ENCODE measurements at places on chromosomes 3 and 15.

- no peak for DNase-seq
Measured at GRCh38 chr3:79154865-79155264, 612.9 kb downstream of the ROBO1 start.

DNA sequence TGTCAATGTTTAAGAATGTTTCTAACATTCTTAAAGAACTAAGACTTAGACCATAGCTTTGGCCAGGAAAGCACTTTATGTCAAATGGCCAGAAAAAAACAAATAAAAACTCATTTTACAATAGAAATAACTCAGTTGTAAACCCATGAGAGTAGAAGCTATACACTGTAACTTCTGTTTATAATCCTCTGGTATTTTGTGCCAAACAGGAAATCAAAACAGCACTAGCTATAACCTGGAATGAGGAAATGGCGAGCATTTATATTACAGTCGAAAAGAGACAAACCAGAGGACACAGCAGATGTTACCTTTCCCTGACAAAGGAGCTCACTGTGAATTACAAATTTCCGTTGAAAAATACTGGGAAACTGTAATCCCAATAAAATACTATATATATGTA, 10.3 kb downstream of the GK5 start:
- no peak for DNase-seq

- DNase-seq, result no peak
Measured at GRCh38 chr3:51977446-51978142, 2.7 kb downstream of the ABHD14A start.

DNA sequence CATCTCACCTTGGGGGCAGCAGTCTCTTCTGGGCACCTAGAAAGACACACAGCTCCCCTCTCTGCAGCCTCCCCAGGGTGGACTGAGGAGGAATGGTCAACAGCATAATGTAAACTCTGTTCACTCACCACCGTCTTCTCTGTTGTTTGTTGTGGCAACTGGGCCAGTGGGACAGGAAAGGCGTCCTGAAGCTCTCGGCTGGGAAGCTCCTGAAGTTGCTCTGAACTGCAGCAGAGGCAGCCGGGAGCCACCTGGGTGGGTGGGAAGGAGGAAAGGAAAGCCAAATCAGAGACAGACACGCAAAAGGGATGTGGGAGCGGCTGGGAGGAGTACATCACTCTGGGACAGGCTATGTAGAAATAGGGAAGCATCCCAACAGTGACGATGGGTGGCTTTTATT, 52.7 kb downstream of the MYLK start:
- DNase-seq, result no peak

GRCh38 chr3:82581350-82581749, 819.9 kb upstream of the GBE1 start:
- DNase-seq, result no peak

GRCh38 chr3:36891701-36892160, 53.1 kb downstream of the TRANK1 start:
- no peak for DNase-seq

- DNase-seq, result no peak
Measured at GRCh38 chr3:57772251-57772650, 16.1 kb downstream of the SLMAP start.

- no peak for DNase-seq
Measured at GRCh38 chr3:157082305-157082982, 77.5 kb downstream of the CCNL1 start.

- DNase-seq, result no peak
Measured at GRCh38 chr3:120497818-120498217, 47.0 kb upstream of the FSTL1 start.

DNA sequence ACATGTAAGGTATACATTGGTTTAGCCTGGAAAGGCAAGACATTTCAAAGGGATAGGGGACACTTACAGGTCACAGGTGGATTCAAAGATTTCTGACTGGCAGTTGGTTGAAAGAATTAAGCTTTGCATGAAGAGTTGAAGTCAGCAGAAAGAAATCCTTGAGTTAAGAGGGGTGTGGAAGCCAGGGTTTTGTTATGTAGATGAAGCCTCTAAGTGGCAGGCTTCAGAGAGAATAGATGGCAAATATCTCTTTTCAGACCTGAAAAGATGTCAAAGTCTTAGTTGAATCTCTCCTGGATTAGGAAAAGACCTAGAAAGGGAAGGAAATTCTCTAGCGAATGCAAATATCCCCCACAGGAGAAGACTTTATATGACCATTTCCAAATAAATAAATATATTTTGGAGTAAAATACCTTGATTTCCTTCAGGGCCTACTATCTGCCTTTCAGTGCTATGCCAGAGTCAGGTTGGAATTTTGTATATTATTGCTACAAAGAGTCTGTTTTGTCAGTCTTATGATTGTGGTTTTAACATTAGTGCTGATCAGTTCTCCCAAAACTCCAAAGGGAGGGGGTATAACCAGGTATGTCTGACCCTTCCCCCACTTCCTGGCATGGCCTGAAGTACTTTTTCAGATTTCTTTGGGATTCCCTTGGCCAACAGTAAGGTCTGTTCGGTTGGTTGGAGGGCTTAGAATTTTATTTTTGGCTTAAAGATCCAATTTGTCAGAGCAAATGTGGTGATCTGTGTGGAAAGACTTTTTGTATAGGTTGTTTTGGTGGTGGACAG, 286.4 kb downstream of the LRTM1 start:
- DNase-seq, result no peak

GRCh38 chr3:184135911-184136260, 728 bp downstream of the EIF2B5 start:
- DNase-seq, result no peak

DNA sequence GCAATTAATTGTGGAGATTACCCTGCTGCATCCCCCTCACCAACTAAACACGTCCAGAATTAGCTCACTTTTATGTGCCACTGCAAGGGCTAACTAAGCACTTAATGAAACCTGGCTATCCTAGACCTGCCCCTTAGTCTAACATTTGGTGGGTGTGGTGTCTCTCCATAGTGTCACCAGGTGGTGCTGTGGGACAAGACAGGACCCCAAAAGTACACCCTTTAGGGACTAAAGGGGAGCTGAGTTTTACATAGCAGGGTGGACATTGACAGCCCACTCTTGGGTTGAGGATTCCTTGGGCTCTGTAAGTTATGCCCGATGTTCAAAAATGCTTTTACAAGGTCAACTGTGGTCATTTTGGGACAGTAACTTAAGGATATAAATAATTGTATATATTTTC, 5.7 kb downstream of the DUT start:
- DNase-seq, result no peak

GRCh38 chr3:120983841-120984240, 75.8 kb downstream of the STXBP5L start:
- no peak for DNase-seq
